ENCODE measurements at places on chromosomes 3 and 15.

- DNase-seq: no peak
Observed at GRCh38 chr15:77518458-77518857, 97.8 kb downstream of the HMG20A start.

DNA sequence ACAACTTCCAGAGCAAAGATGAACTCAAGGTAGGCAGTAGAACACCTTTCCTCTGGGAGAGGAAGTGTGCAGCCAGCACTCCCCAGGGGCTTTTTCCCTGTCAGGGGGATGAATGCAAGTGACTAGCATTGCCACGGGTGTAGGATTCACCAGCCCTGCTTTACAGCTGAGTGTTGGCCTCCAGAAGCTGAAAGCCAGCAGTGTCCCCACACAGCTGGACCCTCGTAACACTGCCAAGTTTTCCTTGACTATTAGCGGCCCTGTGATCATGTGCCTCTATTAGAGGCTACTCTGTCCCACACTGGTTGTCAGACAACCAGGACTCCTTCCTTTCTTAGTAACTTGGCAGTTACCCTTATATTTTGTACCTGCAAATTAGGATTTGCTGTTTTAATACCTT lies 104.9 kb upstream of the MANF start:
- DNase-seq: no peak

- DNase-seq: no peak
Observed at GRCh38 chr15:78351539-78351938, 11.4 kb downstream of the CRABP1 start.

- no peak for DNase-seq
Observed at GRCh38 chr15:29097168-29097567, 172.5 kb downstream of the NSMCE3 start.

- DNase-seq: no peak
Observed at GRCh38 chr3:169501777-169502320, 161.7 kb downstream of the MECOM start.

- no peak for DNase-seq
Observed at GRCh38 chr3:186806089-186807055, at the start of gene RFC4. Gene RFC4, minus strand, starts transcription at chr3:186806482. Its CDS starts 1,769 bp downstream, at chr3:186804713.
